ENCODE measurements at places on chromosomes 11 and 22.

DNA sequence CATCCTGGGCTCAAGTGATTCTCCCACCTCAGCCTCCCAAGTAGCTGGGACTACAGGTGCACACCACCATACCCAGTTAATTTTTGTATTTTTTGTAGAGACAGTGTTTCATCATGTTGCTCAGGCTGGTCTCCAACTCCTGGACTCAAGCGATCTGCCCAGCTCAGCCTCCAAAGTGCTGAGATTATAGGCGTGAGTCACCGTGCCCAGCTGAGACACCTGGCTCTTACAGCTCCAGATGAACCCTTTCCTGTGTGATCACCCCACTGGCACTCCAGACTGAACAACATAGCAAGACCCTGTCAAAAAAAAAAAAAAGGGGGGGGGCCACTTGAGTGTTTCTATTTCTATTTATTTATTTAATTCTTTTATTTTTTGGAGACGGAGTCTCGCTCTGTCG, 1.0 kb upstream of the ADSL start:
- DNase-seq, result no peak

DNA sequence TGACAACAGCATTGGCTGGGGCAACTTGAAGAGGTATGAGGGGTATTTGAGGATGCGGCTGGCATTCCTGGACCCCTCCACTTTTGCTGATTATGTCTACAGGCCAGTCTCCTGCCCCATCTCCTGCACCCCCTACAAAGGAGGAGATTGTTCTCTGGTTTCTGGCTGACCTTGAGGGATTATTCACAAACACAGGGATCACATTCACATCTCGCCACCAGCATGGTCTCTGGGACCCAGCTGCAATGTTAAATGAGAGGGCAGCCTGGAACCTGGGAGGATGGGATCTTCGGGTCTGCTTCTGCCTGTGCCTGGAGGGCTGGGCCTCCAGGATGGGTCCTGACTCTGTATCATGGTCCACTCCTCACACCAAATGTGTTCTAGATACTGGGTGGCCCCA, 32.8 kb upstream of the MYEOV start:
- no peak for DNase-seq

- DNase-seq, result no peak
Observed at GRCh38 chr11:42085736-42086135, 626.3 kb upstream of the LRRC4C start.

DNA sequence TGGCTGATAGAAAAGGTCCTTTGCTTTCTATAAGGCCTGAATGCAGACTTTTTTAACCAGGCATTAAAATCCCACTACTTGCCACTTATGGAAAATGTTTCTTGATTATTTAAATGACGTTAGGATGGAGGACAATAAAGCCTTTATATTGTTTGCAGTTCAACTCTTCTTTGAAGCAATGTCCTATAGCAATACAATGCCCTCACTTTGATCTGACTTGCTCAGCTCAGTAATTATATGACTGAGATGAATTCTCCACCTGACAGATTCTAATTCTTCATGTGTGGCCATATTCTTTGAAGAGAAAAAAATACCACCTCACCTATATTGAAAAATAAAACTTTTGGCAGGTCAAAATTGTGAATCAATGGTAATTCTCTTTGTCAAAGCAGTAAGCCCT, 182.0 kb upstream of the MTMR2 start:
- no peak for DNase-seq

DNA sequence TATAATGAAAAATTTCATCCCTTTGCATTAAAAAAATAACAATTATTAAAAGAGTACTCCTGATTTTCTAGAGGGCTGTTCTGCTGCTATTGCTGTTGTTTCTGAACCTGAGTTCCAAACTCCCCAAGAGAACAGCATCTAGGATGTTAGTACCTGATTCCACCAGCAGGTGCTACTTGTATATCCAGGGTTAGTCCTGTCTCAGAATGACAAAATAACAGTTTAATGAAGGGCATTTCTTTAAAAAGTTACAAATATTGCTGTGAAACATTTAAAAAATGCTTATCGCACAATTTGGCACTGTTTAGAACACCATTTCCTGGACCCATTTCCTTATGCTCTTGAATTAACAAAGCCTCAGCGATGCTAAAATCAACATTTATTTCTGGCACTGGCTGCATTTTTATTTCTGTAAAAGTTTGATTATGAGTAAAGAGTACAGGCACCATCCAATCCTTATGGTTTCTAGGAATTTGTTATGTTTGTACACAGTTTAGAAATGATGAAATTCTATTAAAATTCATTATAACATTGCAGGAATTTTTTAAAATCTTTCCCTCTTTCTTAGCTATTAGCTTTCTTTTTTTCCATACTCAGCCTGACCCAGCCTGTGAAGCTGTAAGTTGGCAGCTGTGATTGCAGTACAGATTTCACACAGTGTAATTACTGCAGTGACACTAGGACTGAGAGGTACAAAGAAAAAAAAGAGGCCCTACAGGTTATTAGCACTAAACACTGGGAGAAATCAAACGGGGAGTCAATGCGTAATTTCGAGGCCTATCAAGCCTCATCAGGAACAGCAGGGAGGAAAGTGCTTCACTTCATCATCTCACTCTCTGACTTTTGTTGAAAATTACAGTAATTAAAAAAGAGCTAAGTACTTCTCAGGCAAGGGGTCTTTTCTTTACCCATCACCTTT, 208.8 kb downstream of the DCDC1 start:
- no peak for DNase-seq

DNA sequence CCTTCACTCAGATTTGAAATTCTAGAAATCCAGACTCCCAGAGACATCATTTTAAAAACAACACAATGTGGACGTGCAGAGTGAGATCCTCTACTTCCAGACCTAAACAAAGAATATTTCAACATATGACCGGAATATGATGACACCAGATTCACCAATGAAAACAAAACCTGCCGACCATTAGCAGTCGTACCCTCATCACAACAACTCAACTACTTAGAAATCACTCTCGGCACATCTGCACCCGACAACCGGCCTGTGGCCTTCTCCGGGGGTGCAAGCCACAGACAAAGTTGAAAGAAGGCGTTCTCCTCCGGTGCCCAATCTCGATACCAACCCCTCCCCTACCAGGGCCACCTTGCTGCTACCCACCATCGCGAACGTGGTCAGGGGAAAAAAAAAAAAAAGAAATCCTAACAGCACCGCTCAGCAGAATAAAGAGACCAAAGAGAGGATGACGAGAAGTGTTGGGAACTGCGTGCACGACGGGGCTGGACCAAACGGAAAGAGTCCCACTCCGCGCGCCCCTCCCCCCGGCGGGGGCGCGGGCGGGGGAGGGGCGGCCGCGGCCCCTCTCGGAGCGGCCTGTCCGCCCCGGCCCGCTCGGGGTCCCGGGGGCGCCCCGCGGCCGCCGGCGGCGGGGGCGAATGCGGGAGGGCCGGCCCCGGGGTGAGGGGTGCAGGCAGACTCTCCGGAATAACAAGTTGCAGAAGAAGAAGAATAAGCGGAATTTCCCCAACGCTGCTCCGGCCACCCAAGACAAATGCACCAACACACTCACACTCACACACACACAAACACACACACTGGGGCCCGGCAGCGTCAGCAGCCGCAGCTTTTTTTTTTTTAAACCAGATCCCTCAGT, 1.7 kb downstream of the PHF21A start:
- peak; percentile 18 for DNase-seq

GRCh38 chr22:37731804-37732471, 35.1 kb downstream of the TRIOBP start:
- DNase-seq, result peak; percentile 88
